ENCODE measurements at places on chromosomes 1 and 21.

DNA sequence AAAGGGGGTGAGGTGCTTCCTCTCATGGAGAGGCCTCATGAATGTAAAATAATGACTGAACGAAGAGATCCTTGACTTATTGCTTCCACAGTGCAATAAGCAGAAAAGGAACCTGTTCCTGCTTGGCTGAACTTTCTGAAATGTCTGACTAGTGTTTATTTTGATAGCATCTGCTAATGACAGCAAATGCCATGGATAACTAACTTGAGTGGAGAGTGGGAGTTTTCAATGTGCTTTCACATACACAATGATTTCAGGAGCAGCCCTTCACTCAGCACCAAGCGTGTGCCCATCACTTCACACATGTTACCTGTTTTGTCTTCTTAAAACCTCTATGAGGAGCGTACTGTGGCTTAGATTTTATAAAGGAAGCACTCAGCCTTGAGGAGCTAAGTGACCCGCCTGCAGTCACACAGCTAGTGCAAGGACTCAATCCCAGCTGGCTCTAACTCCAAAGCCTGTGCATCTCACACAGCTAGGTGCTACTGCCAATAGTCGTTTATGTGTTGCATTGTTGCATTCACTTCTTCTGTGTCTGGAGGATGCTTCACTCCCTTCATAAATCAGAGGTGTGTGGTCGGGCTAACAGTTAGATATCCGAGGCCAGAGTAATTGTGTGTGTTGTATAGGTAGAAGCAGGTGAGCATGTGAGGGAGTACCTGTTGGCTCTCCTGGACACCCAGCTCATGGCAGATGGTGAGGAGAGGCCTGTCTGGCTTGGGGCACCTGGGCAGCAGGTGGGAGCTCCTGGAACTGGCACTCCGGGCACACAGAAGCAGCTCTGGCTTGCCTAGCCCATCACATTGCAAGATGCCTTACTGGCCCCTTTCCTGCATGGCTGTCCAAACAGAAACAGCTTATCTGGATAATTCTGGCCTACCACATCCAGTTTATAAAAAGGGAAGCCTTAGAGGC, 12.8 kb downstream of the CASQ2 start:
- no peak for DNase-seq

- no peak for DNase-seq
These were observed 122.1 kb downstream of the TRABD2B start for GRCh38 chr1:47875036-47875435.

GRCh38 chr1:228348708-228349467, 57.7 kb downstream of the TRIM11 start:
- no peak for DNase-seq

- no peak for DNase-seq
These were observed 31.5 kb upstream of the PRDX6 start for GRCh38 chr1:173445656-173446055.

GRCh38 chr1:210250998-210251679, 18.5 kb downstream of the SERTAD4 start:
- DNase-seq, result peak; percentile 65

GRCh38 chr1:45170151-45170742, 36.2 kb downstream of the ZSWIM5 start:
- no peak for DNase-seq

DNA sequence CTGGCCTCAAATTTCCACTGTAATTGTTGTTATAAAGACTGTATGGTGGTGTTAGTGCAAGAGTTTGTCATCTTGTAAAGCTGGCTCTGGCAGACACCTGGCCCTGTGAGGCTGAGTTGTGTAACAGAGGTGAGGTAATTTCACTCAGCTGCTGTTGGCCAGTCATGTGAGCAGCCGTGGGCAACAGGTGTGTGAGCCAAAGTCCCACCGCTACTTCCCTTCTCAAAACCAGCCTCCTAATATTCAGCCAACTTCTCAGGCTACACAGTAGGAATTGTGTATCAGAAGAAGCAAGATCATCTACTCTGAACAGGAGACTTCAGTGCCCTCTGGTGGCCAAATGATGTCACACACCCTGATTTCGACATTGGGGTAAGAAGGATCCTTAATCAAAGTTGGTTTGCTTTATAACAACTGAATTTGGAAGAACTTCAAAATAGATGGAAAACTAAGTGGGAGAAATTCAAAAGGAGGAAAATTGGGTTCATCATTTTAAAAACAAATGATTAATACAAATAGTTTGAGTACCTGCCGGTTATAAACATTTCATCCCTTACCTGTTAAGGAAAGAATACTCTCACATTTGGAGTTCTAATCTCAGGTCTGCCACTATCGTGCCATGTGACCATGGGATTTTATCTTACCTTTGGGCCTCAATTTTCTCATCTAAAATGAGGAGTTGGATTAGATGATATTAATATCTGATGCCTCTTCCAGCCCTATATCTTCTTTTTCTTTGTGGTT, 2.6 kb upstream of the CREG1 start:
- DNase-seq, result peak; percentile 70

DNA sequence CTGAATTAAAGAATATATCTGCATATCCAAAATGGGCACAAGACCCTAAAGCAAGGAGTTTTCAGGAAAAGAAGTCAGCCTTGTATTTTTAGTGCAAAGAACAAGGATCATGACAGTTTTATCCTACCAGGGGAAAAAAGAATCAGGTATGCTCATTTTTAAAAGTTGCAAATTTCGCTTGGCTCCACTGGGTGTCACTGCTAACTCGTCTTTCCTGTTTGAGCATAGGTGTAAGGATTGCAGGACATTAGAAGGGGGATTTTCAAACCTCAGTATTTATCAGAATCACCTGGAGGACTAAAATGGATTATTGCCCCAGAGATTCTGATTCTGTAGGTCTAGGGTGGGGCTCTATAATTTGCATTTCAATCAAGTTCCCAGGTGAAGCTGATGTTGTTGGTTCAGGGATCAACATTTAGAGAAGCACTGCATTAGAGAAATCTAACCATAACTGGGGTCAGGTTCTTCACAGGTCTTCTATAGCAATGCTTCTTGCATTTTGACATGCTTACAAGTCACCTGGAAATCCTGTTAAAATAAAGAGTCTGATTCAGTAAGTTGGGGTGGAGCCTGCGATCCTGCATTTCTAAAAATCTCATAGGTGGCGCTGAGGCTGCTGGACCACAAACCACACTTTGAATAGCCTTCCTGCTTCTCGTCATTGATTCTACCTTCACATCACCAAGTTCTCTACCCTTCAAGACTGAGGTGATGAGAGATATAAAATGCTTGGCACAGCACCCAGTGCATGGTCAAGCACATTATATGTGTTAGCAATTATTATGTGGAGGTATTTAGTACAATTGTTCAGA, 39.6 kb downstream of the NUF2 start:
- DNase-seq, result peak; percentile 14

GRCh38 chr1:36508257-36508656, 25.5 kb upstream of the CSF3R start:
- DNase-seq, result no peak

- no peak for DNase-seq
These were observed 43.6 kb downstream of the ZBTB8OS start for GRCh38 chr1:32606565-32607371.

GRCh38 chr1:74673351-74674111, at the start of gene ERICH3:
Gene ERICH3, minus strand, starts transcription at chr1:74673792. Its CDS starts 273 bp downstream, at chr1:74673519.
- DNase-seq, result peak; percentile 37

- DNase-seq, result no peak
These were observed 389.3 kb downstream of the ST6GALNAC3 start for GRCh38 chr1:76463849-76464248.

- peak; percentile 86 for DNase-seq
These were observed 51.4 kb downstream of the RHBG start for GRCh38 chr1:156420205-156421061.

GRCh38 chr1:12467570-12468286, 150.3 kb downstream of the DHRS3 start:
- no peak for DNase-seq

DNA sequence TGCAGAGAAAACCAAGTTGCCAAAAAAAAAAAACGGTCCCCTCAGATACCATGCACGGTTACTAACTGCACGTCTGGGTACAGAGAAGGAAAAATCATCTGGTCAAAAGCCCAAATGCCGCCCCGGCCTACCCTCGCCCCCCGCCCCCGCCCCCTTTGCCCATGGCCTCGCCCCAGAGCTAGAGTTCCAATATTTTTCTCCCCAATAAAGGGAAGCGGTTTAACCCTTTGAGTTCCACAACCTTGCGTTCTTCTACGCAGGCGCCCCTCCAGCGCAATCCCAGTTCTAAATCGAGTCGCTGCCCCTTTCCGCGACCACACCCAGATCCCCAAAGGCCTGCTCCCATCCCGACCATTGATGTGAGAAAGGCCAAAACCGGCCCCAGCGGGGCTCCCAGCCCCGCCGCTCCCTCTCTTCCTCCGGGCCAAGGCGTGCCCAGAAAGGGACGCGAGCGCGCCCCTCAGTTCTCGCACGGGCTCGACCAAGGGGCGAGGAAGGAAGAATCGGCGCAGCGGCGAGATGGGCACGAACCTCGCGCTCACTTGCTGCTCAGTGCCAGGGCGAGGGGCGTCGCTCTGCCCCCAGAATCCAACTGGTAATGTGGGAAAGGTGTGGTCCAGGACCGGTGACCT, 797 bp downstream of the WDR47 start:
- peak; percentile 54 for DNase-seq

All from GM13977 (cell line).